ENCODE measurements at places on chromosomes 2 and 18.

DNA sequence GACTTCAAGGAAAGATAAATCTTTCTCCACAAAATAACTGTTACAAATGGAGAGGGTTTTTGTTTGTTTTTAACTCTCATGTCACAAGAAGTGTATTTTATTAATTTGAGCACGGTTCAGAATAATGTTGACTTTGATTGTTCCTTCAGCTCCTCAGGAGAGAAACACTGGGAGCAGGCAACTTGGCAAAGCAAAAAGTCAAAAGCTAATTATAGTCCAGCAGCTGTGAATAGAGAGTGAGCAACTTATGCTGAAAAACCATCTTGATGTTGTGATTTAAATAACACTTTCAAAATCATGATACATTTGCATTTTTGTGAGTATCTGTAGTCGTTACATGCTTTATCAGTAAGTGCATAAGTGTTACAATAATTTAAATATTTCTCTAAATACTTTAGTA is 37.5 kb upstream of the TTN start:
- no peak for DNase-seq

DNA sequence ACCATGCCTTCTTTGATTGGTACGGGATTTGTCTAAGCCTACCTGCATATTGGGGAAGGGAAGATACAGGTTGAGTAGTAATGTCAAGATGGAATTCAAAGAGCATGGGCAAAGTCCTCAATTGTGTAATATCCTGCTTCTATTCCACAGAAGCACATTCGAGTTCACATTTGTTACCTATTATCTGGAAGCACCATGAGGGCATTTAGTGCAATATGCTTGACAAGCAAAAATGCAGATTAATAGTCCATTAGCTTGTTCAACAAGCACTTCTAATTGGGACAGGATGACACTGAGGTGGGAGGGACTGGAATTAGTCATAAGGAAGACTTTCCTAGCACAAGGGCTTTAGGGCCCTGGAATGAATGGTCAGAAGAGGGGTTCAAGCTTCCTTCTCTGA is 40.5 kb downstream of the MYO5B start:
- no peak for DNase-seq

DNA sequence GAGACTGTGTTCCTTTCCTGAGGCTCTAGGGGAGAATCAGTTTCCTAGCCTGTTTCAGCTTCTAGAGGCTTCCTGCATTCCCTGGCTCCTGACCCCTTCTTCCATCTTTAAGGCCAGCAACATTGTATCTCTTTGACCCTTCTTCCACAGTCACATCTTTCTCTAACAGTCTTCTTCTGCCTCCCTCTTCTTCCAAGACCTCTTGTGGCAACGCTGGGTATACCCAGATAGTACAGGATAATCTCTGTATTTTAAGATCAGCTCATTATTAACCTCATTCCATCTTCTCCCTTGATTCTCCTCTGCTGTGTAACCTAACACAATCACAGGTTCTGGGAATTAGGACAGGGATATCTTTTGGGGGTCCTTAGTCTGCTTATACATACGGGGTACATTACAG is 8.9 kb upstream of the MYL12A start:
- DNase-seq: no peak

DNA sequence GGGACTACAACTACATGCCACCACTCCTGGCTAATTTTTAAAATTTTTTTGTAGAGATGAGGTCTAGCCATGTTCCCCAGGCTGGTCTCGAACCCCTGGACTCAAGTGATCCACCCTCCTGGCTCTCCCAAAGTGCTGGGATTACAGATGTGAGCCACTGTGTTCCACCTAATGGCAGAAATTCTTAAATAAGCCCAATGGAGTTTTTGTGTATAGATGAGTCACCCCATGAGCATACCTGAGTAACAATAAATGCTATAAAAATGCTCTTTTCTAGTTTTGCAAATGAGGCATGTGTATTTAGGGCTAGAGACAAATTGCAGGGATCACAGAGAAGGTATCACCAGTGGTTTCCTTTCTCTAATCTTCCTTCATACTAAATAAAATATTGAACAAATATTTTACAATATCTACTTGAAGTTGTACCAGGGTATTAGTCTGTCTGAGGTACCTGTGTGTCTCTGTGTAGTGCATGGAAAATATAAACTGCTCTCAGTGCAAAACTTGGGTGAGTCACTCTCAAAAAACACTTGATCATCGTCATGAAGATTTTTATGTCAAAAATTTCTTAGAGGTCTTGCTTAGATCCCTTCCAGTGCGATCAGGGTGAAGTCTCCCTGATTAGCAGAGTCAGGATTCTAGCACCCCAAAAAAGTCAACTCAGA is 337.1 kb upstream of the MMADHC start:
- no peak for DNase-seq

- DNase-seq: no peak
These were observed 98.2 kb upstream of the CTDP1 start for GRCh38 chr18:79581406-79581805.

- no peak for DNase-seq
These were observed 308.0 kb upstream of the STON1 start for GRCh38 chr2:48221846-48222516.

All from activated T-helper 1 cell treated with anti-CD3 and anti-CD28 coated beads, Interleukin-2, amount 50 U/mL, for 16 hours (primary cell).